ENCODE measurements at places on chromosomes 6 and 20.

GRCh38 chr6:74519163-74519562 is 686.7 kb downstream of the COL12A1 start:
- DNase-seq = no peak

DNA sequence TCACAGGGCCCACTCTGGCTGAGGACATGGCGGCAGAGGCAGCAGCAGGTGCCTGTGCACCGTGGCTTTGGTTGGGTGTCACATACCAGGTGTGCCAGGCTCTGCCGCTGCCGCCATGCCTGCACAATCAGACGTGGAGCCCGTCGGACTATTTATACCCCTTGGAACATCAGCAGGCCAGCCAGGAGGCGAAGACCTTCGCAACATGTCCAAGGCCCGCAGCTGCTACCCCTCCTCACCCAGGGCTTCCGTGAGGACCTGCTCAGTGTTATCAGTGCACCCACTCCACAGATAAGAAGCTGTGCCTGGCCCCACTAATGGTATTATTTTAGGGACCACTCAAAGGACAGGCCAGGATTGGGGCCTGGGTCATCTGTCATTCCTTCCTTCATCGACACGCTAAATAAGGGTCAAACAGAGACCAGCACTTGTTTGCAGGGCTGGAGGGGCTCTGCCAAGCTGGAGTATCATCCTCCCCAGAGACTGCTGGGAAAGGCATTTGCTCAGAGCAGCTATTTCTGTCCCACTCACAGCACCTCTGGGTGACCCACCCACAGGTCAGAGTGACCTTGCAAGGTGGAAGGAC is 109.2 kb downstream of the BMP7 start:
- no peak for DNase-seq

DNA sequence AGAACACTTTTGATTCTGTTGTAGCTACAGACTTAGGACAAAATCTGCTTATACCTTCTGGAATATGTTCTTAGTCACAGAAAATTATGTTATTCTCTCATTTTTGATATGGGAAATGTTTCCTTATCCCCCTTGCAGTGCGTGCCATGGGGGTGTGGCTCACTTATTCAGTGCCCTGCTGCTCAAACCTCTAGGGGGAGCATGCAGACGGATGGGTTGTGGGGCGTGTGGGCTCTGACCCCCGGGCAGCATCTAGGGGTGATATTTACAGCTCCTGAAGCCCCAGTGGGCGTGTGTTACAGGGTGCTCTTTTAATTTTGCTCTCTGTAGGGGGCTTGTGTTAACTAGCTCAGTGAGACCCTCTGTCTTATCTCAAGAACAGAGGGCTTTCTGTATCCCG is 61.3 kb upstream of the FERMT1 start:
- no peak for DNase-seq

DNA sequence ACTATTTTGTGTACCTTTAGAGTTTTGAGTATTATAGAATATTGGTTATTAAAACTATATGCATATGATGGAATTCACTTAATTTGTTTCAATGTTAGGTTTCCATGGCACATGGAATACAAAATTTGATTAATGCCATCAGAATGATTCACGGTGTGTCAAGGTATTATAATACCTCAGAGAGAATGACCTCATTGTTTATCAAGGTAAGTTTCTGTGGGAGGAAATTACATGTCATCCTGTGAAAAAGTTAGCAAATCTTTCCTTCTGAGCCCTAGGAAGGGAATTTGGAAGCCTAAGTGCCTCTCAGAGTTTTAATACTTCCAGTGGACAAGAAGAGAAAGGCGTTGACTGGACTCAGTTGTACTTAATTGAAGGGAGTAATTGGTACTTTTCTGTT is 40.8 kb downstream of the DNAH8 start:
- no peak for DNase-seq

DNA sequence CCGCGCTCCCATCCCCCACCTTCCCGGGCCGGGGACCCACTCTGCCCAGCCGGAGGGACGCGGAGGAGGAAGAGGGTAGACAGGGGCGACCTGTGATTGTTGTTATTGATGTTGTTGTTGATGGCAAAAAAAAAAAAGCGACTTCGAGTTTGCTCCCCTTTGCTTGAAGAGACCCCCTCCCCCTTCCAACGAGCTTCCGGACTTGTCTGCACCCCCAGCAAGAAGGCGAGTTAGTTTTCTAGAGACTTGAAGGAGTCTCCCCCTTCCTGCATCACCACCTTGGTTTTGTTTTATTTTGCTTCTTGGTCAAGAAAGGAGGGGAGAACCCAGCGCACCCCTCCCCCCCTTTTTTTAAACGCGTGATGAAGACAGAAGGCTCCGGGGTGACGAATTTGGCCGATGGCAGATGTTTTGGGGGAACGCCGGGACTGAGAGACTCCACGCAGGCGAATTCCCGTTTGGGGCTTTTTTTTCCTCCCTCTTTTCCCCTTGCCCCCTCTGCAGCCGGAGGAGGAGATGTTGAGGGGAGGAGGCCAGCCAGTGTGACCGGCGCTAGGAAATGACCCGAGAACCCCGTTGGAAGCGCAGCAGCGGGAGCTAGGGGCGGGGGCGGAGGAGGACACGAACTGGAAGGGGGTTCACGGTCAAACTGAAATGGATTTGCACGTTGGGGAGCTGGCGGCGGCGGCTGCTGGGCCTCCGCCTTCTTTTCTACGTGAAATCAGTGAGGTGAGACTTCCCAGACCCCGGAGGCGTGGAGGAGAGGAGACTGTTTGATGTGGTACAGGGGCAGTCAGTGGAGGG is 2.8 kb downstream of the SOX4 start:
- peak; percentile 49 for DNase-seq

All from neural crest cell (in vitro differentiated cells).